Ureter (tissue), 1 donor: ENCODE measurements at places on chromosomes 6 and 20. TPM values are rescaled to one million over a fixed set of nuclear protein-coding genes. Genes with fewer than 3 reads are reported as not detected.
A peak's percentile ranks its signal among the peaks of the same experiment; 100 is the strongest.

DNA sequence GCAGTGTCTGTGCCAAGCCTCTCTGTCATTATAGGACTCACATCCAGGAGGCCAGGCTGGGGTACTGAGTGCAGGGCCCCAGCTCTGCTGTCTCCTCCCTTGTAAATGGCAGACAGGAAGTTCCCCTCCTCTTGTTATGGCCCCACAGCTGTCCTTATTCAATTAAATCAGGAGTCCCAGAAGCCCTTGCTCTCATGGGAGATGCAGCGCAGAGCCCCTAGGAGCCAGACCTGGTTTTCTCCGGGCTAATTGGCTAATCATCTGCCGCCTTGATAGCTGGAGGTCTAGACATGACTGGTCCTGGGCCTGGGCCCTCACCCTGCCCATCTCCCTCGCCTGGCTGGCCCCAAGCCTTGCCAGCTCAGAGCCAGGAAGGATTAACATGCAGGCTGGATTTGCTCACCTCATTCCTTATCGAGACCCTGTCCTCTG lies 172.0 kb downstream of the VEGFA start:
- DNase-seq, result peak; percentile 25

DNA sequence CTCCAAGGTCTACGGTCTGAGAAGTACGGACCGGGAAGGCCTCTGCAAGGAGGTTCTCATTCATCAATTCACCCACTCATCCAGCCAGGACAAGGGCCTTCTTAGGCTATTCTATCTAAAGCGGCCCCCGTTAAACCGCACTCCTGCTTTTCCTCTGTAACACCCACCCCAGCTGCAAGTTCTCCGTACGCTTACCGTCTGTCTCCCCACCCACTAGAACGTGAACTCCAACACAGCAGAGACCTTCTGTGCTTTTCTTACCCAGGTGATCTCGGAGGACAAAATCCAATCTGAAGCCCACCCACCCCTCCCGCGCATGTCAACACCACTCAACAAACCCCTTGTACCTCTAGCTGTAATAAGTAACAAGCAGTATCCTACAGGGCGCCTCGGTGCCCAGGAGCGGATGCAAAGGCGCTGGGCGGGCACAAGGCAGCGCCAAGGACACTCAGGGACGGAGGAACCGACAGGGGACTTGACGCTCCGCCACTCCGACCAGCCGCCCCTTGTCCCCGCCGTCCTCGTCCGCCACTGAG lies 351 bp downstream of the AURKA start:
- DNase-seq, result no peak

DNA sequence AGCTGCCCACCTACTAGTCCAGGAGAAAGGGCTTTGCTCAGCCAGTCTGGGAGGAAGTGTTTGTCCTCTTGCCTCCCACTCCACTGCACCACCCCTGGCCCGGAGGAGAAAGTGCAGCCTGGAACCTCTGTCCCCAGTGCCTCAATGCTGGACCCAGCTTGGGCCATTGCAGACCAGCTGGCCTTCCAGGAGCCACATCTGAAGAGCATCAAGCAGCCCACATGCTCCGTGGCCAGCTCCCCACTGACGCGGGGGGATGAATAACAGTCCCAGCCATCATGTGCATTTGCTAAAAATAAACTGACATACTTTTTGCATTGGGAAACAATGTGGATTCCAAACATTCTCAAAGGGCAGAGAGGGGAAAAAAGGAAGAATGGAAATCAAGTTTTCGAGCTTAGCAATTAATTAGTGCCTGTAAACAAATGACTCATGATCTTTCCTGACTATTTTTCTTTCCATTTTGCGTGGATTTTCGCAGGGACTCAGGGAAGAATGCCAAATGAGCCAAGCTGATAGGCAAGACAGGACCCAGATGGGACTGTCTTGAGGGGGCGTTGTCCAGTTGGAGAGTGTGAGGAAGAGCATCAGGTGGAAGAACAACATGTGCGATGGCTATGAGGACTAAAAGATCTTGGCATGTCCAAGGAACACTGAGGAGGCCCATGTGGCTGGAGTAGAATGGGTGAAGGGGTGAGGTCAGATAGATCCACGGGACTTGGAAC lies 34.1 kb downstream of the CEBPB start:
- DNase-seq, result peak; percentile 70

GRCh38 chr6:124699038-124699437 lies 263.2 kb upstream of the RNF217 start:
- no peak for DNase-seq

DNA sequence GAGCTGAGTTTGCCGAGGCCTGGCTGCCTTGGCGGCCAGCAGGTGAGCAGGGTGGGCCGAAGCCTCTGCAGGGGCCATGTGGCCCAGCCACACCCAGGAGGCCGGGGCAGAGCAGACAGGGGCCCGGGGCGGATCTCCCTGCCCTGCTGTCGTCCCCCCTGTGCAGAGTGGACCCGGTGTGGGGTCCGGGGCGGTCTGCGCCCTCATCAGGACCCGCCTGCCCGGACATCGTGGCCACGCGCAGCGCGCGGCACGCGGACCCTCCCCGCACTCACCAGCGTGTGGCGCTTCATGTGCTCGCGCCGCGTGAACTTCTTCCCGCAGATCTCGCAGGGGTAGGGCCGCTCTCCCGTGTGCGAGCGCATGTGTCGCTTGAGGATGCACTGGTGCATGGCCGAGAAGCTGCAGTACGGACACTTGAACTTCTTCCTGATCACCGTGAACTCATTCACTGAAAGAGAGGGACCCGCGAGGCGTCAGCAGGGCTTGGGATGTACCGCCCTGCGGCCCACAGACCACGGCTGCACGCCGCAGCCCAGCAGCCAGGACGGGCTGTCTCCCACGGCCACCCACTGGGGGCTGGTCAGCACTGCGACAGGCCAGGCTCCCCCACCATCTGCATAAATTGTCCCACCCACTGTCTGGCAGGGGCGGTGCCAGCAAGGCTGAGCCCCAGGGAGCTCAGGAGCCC lies 13.0 kb downstream of the SLC2A4RG start:
- DNase-seq, result no peak

Gene RBM38
- 18.2 TPM for total RNA-seq
